ENCODE measurements at places on chromosomes 5 and 9. TPM values are rescaled to one million over a fixed set of nuclear protein-coding genes. Genes with fewer than 3 reads are reported as not detected.

GRCh38 chr5:91417219-91417618, 34.1 kb upstream of the ARRDC3 start:
- DNase-seq = peak; percentile 16

Gene CBY3
- not detected for total RNA-seq

Gene ZCCHC7
- 11.8 TPM for total RNA-seq

DNA sequence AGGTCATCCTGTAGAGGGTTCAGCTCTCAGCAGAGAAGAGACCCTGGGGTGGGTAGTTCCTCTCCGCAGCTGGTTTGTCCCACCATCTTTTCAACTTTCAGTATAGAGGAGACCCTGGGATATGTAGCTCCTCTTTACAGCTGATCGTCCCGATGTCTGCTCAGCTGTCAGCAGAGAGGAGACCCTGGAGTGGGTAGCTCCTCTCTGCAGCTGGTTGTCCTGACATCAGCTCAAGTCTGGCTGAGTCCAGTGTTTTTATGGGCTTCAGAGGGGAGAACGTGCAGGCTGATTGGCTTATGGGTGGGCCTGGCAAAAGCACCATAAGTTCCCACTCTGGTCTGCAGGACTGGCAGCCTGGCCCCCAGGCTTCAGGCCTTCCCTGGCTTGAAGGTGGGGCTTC, 80.8 kb downstream of the NLN start:
- DNase-seq = no peak

DNA sequence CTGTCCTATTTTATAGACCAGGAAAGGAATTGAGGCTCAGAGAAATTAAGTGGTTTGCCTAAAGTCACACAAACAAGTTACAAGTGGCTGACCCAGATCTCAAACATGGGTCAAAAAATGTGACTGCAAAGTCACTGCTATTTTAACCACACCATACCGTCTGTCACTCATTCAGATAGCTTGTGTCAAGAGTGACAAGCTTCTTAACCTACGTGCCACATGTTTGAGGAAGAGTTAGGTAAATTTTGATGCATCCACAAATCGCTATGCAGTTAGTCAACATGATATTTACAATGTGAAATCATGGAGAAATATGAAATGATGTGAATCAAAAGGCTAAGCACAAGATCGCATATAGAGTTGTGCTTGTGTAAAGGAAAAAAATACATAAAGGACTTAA, 22.7 kb upstream of the GNE start:
- DNase-seq = no peak

DNA sequence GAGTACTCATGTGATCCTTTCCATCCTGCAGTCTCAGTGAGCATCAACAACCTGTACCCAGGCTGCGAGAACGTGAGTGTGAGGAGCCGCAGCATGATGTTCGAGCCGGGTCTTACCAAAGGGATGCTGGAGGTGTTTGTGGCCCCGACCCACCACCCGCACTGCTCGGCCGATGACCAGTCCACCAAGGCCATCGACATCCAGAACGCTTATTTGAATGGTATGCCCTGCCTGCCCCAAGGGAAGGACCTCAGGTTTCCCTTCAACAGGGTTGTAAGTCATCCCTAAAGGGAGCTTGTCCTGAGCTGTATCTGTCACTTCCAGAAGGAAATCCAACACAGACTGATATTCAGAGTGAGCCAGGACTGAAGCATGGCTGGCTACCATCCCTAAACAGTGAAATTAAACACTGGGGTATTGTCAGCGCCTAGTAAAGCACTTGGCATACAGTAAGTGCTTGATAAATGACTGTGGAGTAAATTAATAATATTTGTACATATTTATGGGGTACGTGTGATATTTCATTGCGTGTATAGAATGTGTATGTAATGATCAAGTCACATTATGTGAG, 39.3 kb upstream of the CTSL start:
- DNase-seq = no peak

Gene PCA3
- total RNA-seq = not detected

GRCh38 chr5:61010467-61011454, 65.8 kb downstream of the NDUFAF2 start:
- no peak for DNase-seq

DNA sequence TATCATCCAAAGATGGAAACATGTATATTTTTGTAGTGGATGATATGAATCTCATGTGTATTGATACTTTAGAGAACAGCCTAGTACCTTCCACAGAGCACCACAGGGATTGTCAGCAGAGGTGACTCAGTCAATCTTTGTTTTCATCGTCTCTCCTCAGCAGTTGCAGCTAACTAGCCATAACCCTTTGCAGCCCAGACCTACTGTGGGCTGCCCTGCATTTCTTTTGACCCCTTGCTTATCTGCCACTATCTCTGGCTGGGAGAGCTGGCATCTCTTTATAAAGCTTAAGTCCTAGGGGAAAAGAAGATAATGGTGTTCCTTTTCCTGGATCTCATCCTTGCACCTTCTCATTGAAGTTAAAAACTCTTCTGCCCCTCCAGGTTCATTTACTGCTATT, 28.7 kb downstream of the HMGCR start:
- DNase-seq = no peak

DNA sequence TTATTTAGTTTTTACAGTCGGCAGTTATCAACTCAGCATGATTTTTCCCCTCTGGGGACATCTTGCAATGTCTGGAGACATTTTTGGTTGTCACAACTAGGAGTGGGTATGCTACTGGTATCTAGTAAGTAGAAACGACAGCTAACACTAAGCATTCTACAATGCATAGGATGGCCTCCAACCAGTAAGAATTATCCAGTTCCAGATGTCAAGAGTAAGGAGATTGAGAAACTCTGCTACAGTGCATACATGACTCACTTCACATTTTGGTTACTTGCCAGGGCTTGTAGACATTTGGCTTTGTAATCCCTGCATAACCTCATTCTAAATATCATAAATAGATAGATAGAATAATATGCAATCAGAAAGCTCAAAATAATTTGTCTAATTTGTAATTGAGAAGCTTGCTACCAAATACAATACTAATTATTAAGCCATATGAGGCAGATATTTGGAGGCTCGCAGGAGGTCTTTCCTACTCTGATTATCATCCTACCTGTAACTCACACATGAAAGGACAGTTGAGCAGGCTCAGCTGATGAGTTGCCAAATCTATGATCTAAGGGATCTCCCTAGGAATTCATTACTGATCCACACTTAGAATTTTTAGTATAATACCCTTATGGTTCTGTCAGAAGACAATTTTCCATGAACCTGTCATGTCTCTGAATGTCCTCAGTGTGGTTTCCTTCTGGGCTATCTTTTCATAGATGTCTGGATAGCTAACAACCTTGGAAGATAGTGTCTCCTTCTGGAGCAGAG, 346.9 kb upstream of the TLE4 start:
- no peak for DNase-seq

Gene TLR4
- total RNA-seq = 5.9 TPM

Gene TICAM2
- total RNA-seq = not detected

Gene UBAC1
- 72.0 TPM for total RNA-seq

GRCh38 chr5:58582019-58582802, 664 bp upstream of the RAB3C start:
- DNase-seq = no peak

Gene STK32A
- total RNA-seq = not detected

DNA sequence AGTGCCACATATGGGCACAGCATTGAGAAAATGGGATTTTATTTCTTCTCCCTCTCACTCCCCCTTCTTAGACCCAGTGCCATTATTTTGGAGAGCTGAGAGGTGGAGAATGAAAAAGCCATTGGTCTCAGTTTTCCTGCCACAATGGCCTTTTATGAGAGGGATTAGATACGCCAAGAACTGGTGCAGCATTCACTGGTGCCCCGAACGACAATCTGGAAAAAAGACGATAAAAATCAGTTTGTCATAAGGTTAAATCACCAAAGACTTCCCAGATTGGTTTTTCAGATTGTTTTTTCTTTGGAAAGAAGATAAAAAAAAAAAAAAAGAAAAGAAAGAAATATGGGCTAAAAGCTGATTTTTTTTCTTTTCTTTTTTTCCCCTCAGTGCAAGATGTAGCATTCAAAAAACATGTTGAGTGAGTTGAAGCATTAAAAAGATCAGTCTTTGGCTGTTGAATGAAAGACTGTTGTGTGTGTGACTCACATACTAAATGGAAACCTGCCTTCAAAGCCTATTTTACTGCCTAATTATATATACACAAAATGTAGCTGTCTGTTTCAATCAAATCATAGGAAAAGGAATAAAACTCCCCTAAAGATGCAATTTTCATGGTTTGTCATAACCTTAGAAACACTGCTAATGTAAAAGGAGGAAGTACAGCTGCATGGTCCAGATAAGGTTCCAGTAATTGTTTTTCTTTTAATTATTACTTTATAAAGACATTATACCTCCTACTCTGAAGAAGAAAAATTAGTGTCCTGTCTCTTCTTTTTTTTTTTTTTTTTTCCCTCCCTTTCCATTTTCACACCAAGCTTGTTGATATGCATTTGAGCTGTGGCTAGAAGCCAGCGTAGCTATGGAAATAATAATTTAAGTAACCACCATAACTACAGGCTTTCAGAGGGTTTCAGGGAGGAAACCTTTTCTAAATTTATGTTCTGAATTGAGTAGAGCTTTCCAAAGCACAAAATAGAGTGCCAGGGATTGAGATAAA, 27.2 kb upstream of the ZNF608 start:
- no peak for DNase-seq

DNA sequence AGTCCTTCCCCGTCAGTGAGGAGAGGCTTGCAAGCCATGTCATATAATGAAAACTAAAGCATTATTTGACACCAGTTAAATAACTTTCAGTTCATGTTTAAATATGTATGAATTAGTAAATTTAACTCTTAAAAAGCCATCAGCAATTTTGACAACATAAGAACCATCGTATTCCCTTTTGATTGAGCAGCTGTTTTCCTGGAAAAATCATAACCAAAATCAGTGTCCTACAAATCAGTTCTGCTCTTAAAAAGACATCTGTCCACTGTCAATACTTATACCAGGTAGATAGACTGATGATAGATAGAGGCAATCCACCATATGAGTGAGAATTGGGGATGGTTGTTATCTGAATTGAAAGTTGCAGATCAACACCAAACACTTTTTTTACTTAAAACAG, 2.3 kb downstream of the DIRAS2 start:
- DNase-seq = no peak

DNA sequence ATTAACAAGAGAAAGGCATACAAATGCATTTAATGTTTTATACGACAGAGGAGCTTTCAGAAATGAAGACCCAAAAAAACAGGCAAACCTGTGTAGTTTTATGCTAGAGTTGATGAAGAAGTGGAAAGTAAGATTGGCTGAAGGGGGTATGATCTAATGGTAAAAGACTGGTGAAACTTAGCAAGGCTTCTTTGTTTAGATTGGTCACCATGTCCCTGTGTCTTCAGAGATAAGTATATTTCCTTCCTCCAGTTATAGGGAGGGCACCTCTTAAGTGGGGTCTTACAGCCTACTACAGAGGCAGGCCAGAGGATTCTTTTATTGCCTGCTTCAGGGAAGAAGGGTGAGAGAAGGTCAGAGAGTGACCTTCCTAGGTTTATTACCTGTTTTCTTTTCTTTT, 56.4 kb downstream of the PRKACG start:
- no peak for DNase-seq

DNA sequence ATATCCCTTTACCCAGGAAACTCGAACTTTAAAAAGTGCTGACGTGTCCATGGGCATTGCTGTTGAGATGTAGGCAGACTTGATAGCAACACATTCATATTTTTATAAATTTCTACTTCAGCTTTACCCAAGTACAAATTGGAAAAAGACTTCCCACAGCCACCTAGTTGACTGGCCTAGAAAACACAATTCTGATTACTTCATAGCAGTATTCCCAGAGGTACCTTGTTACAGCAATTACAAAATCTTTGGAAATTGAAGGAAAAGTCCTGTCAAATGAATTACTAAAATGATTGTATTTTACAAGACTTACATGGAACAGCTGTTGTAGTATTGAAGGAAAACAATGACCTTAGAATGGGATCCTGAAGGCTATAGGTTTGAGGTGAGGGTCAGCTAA, 130.7 kb upstream of the NREP start:
- no peak for DNase-seq

GRCh38 chr5:17302106-17302505, 84.7 kb downstream of the BASP1 start:
- peak; percentile 25 for DNase-seq

DNA sequence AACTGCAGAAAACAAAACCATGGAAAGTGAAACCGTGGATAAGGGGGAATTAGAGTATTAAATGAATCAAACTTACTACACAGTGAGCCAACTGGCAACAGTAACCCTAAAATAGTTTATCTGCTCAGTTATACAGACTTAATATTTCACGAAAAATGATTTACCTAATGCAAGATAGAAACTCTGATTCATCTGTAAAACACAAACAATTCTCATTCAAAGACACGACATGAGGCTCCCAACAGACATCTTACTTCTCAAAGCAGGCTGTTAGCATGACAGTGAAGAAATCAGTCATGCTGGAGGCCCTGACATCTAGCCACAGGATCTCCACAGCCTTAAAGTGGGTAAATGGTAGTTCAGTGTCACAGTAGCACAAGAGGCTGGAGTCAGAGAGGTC, 131.2 kb downstream of the FBN2 start:
- no peak for DNase-seq

GRCh38 chr5:88878976-88879375, 4.0 kb downstream of the MEF2C start:
- DNase-seq = no peak

Gene IPO11
- total RNA-seq = 25.9 TPM

GRCh38 chr9:99822109-99822805, 572 bp downstream of the NR4A3 start:
- DNase-seq = peak; percentile 33

Data from Caki2 (cell line).